ENCODE measurements at places on chromosomes 7 and 10.
A peak's percentile ranks its signal among the peaks of the same experiment; 100 is the strongest.

GRCh38 chr7:1275451-1276381 is 43.0 kb downstream of the UNCX start:
- DNase-seq, result no peak

DNA sequence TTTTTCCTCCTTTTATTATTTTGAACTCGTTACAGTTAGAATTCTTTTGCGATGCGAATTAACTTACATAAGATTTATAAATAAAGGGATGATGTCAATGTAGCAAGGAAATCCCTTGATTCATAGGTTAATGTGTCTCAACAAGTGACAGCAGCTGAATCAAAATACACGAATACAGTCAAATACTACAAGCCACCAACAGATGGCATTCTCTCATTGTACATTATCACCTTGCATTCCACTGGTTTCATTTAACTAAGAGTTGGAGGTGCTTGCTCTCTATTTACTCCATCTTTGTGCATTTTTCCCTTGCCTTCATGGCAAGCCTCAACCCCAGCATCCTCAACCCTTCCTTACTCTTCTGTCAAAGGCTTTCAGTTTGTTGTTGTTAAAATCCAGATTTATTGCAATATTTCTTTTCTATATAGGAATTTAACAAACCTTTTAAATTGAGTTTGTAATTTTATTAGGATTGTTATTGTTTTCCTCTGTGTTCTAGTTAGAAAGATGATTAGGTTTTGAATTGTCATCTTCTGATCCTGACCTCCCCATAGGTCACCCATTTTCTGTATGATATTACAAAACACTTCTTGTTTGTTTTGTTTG is 78.3 kb downstream of the SLC25A40 start:
- DNase-seq, result no peak

GRCh38 chr7:99638731-99639130 is 22.0 kb downstream of the ZSCAN25 start:
- DNase-seq, result no peak

GRCh38 chr10:62087329-62087728 is 181.3 kb downstream of the RTKN2 start:
- no peak for DNase-seq

- no peak for DNase-seq
Observed at GRCh38 chr7:30965883-30966282, 2.1 kb downstream of the GHRHR start.

GRCh38 chr7:1436608-1437007 is 22.7 kb downstream of the MICALL2 start:
- no peak for DNase-seq

DNA sequence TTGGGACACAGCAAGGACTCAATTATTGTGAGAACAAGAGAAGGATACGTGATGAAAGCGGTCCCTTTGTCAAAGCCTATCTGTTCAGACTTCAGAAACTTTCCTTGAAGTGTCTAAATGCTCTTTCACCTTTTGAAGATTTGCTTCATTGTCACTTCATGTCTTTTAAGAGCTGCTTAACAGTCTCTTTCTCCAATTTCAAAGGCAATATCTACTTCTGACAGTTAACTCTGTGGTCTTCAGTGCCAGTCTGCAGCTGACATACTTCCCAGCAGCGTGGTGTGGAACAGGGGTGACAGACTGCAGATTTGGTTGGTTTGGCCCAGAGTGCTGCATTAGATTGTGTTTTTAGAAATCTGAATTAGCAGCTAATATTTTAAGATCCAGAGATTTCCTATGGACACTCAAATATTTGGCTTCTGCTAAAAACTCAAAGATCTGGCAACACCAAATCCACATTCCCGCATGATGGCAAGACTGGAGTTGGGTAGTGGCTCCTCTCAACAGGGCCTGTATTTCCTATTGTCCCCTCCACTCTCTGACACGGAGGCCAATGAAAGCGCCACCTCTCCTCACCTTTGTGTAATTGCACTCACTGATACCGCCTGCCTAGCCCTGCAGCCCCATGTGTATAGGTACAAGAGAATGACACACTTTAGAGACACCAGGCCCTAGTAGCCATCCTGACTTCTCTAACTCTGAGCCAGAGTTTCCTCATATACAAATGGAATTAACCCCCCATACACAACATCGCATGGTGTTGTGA is 11.5 kb downstream of the SCRN1 start:
- DNase-seq, result peak; percentile 20
